ENCODE measurements at places on chromosomes 3 and 15.

DNA sequence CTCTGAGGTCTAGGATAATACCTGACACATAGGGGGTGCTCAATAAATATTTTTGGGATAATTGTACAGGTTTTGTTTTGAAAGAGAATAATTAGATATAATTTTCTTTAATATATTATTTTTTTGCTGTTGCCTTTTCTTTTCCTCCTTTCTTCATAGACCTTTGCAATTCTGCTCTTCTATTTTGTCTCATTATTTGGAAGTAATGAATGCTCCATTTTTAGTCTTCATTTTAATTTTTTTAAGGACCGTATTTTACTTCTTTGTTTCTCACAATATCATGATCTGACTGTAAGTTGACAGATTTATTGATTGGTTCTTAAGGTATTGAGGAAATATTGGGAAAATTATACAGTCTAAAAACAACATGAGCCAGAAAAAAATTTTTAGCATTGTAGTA, 150.5 kb upstream of the TMC3 start:
- DNase-seq = no peak

DNA sequence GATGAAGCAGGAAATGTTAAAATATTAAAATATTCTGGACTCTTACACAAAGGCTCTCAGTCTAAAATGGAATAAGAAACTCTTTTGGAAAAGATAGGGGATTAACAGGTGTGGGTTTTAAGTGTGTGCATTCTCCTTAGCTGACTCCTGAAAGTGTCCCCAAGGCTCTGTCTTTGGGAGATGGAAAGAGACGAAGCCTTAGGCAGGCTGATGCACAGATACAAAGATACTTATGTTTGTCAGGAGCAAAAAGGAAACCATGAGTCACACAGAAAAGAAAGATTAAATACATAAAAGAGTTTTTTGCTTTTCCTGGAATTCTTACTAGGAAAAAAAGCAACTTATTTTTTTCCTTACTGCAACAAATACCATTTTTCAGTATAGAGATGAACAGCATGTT, 23.8 kb upstream of the ABI3BP start:
- no peak for DNase-seq

DNA sequence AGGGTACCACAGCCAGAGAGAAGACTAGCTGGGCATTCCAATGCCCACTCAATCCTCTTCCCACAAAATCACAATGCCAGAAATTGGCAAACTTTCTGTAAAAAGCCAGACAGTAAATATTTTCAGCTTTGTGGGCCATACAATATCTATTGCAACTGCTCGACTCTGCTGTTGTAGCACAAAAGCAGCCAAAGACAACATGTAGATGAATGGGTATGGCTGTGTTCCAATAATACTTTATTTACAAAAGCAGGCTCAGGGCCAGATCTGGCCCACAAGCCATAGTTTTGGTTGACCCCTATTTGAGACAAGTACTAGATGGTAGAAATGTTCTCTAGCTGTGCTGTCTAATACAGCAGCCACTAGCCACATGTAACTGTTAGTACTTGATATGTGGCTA, 330.9 kb downstream of the ERC2 start:
- DNase-seq = no peak

- DNase-seq = no peak
Measured at GRCh38 chr3:73324203-73325155, 263.0 kb downstream of the EBLN2 start.

DNA sequence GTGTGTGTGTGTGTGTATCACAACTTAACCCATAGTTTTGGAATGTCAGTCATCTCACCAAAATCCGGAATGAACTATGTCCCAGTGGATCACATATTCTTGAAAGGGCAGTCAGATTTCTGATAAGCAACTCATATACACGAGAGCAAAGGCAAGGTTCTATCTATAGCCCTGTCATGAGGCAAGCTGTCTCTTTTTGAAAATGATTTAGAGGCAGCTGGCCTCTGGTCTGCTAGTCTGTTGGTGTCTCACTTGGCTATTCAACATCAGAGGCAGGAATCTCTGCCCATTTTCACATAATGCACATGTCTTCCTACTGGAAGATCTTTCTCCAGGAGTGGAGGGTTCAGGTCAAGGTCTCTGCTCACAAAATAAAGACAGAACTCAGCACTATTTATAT, 79.8 kb downstream of the CNTN6 start:
- no peak for DNase-seq

DNA sequence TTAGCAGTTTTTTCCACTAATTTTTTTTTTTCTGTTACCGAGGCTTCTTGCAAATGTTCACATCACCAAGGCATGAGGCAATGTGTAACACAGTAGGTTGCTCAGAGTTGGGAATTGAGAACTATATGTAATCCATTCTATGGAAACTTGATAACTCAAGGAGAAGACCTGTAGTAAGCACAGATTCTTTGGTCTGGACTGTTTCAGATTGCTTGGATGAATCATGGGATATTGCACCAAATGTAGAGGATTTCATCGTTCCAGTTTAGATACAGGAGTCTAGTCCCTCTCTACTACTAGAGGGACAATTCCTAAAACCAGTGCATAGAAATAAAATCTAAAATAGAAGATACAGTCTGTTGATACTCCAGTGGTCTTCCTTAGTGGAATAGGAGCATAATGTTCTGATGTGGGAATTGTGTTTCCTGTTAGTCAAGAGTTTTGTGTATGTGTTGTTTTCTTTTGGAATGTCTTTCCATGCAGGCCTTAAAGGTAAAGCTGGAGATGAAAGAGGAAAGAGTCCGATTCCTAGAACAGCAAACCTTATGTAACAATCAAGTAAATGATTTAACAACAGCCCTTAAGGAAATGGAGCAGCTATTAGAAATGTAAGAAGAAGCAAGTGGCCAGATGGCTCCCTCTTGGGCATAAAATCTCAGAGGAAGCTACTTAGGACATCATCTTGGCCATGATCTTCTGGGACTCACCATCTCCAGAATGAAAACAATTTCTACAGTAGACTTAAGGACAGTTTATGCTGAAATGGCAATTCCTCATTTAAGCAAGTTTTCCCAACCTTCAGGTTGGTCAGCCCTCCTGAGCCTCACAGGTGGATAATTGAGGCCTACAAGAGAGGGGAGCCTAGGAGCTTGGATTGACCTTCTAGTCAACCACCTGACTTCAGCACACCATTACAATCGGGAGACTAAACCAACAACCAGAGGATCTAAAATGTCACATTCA, 10.7 kb downstream of the KNSTRN start:
- no peak for DNase-seq

DNA sequence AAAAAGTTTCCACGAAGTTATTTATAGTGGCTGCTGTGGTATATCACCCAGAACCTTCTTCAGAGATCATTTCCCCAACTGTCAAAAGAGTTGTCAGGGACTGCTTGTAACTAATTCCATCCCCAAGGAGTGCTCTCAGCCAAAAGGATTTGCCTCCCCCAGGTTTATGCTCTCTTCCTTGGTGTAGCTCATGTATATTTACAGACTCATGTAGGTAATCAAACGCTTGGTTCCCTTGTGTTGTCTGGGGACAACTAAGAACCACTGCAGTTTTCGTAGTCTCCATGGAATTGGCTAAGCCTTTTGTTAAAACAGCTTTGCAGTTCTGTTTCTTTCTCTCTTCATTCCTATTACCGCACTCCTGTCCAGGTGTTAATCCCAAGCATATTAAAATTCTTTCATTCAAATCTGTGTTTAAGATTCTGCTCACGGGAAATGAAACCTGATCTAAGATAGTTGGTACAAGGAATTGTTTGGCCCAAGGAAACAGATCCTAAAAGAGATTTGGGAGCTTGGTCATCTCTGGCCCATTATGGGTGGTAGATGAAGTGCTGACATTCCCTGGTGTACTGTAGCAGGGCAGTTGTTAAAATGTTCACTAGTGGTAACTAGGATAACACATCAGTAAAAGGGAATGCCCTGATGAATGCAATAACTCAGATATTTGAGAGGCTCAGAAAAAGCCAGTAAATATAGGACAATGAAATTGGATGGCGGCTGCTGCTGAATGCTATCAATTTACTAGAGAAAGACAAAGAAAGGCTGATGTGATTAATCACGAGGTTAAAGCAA, 361.3 kb upstream of the GBE1 start:
- no peak for DNase-seq

DNA sequence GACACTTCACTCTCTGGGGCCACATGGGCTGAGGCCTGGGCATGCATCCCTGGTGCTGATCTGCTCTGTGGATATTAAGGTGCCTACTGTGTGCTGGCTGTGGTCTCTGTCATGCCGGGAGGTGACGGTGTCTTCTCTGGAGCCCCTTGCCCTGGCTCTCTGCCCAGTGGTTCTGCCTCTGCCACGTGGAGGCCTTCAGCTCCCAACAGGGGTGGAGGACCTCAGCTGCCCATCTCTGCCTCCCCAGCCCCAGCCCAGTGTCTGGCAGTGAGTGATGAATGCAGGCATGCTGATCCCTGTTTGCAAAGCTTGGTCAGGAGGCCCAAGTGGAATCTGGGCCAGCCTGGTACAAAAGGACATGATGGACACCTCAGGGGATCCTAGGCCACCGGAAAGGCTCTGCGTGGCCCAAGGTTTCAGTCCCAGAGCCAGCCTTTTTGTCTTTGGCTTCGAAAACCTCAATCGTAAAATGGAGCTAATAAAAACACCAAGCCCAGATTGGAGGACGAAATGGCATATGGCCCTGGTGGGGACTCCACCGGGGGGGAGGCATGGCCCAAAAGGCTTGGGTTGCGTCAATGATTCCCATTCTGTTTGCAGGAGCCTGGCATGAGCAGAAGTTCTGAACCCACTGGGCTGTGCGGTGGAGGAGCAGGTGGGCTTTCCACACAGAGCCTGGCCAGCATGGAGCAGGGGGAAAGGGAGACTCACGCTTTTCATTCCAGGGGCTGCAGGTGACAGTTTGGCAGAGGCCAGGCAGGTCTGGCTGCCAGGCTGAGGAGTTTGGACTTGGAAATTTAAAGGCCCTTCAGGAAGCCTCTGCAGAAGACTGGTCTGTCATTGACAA, 54.7 kb upstream of the KLF13 start:
- no peak for DNase-seq

DNA sequence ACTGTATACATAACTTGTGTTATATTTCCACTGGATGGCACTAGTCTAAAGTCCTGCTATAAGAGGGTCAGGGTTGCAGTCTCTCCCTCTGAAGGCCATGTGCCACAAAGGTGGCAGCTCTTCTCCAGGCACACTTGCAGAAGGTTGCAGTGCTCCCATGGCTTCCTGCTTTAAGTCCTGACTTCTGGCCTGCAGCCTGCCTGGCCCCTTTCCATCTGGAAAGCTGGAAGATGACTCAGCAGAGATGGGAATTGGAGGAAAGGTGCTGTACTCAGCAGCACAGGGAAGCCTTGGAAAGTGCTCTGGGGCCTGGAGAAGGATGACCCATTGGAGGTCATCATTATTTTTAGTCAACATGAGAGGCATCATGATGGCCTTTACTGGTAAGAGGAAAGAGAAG, 40.9 kb upstream of the MRPL3 start:
- DNase-seq = no peak

- no peak for DNase-seq
Measured at GRCh38 chr3:184713040-184713355, 1.1 kb upstream of the MAGEF1 start.

- DNase-seq = no peak
Measured at GRCh38 chr3:49899815-49900214, 3.9 kb downstream of the MST1R start.

GRCh38 chr3:112338021-112338726, 5.2 kb downstream of the CD200 start:
- no peak for DNase-seq

GRCh38 chr15:25486051-25486450, 47.2 kb upstream of the UBE3A start:
- DNase-seq = no peak

- no peak for DNase-seq
Measured at GRCh38 chr3:76479161-76479650, 560.7 kb upstream of the ROBO2 start.

DNA sequence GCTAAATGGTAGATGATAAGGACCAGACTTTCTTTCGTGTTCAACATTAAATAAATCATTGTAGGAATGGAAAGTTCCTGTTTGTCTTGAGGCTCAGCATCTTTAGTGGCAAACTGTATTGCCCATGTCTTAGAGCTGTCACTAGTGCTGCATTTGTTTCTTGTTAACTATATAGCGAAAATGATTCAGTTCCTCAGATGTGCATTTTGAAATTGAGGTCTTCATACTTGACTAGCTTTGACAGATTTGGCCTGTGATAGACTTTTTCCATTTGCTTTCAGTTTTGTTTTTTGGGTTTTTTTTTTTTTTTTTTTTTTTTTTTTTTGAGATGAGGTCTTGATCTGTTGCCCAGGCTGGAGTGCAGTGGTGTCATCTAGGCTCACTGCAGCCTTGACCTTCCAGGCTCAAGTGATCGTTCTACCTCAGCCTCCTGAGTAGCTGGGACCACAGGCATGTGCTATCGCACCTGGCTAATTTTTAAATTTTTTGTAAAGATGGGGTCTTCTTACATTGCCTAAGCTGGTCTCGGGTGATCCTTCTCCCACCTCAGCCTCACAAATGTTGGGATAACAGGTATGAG, 9.5 kb upstream of the RPLP1 start:
- no peak for DNase-seq
